ENCODE measurements at places on chromosomes 11 and 22.

DNA sequence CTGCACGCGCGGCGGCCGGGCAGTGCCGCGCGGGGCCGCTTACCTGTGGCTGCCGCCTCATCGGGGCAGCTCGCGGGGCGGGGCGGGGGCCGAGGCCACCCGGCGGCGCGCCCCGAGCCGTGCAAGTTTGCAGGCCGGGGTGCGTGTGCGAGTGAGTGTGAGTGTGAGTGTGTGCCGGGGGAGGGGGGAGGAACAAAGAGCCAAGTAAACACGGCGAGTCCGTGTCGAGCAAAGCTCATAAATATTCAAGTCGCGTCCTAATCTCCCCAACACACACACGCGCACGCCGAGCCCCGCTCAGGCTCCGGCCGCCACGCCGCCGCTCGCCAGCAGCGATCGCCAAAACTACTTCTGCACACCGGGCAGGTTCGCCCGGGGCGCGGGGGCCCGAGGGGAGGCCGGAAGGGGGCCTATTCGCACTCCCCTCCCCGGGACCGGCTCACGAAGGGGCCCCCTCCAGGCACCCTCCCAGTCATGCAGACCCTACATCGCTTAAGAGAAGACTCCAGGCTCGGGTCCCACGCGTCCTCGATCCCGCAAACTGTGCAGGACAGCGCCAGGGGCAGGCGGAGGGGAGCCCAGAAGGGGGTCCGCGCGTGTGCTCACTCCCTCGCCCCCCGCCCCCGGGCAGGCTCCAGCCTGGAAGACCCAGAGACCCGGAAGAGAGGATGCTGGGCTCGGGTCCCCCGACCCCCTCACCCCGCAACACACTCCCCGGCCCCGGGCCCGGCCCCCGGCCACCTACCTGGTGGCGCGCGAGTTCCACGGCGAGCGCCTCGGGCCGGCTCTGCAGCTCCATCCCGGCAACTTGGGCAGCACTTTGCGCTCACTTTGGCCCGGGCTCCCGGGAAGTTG lies 827 bp downstream of the PHF21B start:
- peak; percentile 20 for DNase-seq

DNA sequence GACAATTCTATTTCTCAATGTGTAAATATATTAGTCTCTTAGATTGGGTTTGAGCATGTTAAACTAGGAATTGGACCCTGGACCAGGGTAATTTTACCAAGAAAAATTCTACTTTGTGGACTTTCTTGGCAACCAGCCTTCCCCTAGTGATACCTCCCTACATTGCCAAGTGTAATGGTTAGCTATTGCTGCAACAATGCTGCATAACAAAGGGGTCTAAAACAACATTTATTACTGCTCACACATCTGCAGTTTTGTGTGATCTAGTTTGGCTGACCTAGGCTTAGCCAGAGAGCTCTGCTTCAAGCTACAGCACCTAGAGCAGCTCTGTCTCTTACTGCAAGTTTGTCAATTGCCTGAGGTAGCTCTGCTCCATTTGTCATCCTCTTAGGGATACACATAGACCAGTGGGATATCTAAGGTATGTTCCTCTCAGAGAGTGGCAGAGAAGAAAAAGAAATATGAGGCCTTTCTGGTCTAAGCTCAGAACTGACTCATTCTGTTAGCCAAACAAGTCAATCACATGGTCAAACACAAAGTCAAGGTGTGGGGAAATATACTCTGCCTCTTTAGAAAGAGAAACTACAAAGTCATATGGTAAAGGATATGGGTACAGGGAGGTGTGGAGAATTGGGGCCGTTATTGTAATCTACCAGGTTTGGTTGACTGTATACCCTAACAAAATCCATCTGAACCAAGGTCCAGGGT lies 2.0 kb upstream of the LAYN start:
- DNase-seq: peak; percentile 53

- no peak for DNase-seq
These were observed 31.1 kb downstream of the SGSM3 start for GRCh38 chr22:40401532-40401931.

- DNase-seq: no peak
These were observed 69.3 kb downstream of the PKNOX2 start for GRCh38 chr11:125233736-125234275.

- DNase-seq: no peak
These were observed 570.6 kb upstream of the LARGE1 start for GRCh38 chr22:34490886-34491285.

GRCh38 chr22:48188231-48188721 lies 1425.8 kb downstream of the TBC1D22A start:
- DNase-seq: no peak

- DNase-seq: no peak
These were observed 912.1 kb downstream of the TBC1D22A start for GRCh38 chr22:47674600-47674999.

- peak; percentile 74 for DNase-seq
These were observed 11.6 kb upstream of the RTN4R start for GRCh38 chr22:20279662-20280134.

GRCh38 chr11:117706322-117706814 lies 90.6 kb downstream of the DSCAML1 start:
- DNase-seq: no peak

DNA sequence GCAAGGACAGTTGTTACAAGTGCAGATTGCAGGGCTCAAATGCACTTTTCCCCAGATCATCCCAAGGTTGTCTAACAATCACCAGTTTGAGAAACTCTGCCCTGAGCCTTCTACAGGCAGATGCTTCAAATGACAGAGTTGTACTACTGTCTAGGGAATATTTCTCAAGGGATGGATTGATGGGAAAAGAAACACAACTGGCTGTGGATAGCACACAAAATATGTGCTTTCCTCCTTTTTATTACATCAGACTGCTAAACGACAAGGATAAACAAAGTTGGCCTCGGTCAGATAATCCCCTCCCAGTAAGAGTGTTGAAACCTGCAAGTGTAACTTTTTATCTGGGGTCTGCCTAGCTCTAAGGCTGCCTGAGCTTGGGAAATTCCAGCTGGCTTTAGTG lies 46.6 kb upstream of the SORL1-AS1 start:
- no peak for DNase-seq

- no peak for DNase-seq
These were observed 245.0 kb downstream of the BRD1 start for GRCh38 chr22:49582678-49583077.

DNA sequence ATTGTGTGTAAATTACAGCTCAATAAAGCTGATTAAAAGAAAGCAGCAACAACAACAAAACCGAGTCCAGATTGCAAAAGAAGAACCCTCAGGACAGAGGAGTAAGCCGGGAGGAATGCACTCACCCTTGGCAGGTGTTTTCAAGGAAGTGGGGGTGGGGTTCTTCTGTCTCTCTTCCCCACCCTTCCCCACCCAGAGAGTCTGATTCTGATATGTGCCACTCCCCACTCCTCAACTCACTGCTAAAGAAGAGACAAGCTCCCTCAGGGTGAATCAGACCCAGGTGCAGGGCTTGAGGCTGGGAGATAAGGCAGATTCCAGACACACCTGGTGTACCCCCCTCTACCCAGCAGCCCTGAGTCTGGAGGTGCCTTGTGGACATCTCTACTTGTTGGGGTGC lies 38.4 kb upstream of the PHF21A start:
- DNase-seq: no peak

DNA sequence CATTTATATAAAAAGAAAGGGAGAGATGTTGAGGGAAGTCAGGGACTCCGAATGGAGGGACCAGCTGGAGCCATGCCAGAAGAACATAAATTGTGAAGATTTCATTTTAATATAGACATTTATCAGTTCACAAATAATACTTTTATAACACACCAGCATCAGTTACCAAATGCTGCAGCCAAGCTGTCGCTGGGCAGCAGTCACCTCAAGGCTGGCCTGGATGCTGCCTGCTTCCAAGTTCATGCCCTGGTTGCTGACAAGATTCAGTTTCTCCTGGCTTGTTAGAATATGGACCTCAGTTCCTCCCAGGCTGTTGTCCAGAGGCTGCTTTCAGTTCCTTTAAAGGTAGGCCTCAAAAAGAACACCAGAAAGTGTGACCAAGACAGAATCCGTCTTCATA lies 30.8 kb upstream of the ALDH3B2 start:
- DNase-seq: no peak

GRCh38 chr11:112511911-112512310 lies 251.3 kb upstream of the PLET1 start:
- no peak for DNase-seq

DNA sequence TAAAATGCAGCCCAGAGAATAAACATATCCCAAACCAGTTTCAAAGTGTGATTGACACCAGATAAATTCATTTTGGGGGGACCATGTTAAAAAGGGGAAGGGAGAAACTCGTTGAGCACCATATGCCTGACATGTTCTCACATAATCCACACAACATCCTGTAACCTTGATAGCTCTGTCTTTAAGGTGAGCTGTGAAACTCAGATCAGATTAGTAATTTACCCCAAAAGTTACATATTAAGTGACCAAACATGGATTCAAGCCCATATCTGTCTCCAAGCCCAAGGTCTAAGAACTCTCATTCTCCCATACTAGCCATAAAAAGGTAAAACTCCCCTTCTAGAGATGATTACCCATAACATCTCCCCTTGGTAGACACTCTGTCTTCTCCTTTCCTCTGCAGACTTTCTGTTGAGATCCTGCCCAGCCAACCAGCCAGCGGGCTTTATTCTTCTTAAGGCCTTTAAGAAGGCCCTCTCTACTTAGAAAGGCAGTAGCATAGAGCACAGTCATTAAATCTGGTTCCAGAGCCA lies 150.7 kb downstream of the CCDC34 start:
- DNase-seq: no peak

GRCh38 chr22:31244943-31245451 lies 32.9 kb downstream of the LIMK2 start:
- DNase-seq: no peak

Measured in ELR (cell line).